ENCODE measurements at places on chromosomes 12 and 14. TPM values are rescaled to one million over a fixed set of nuclear protein-coding genes. Genes with fewer than 3 reads are reported as not detected.
A peak's percentile ranks its signal among the peaks of the same experiment; 100 is the strongest.

DNA sequence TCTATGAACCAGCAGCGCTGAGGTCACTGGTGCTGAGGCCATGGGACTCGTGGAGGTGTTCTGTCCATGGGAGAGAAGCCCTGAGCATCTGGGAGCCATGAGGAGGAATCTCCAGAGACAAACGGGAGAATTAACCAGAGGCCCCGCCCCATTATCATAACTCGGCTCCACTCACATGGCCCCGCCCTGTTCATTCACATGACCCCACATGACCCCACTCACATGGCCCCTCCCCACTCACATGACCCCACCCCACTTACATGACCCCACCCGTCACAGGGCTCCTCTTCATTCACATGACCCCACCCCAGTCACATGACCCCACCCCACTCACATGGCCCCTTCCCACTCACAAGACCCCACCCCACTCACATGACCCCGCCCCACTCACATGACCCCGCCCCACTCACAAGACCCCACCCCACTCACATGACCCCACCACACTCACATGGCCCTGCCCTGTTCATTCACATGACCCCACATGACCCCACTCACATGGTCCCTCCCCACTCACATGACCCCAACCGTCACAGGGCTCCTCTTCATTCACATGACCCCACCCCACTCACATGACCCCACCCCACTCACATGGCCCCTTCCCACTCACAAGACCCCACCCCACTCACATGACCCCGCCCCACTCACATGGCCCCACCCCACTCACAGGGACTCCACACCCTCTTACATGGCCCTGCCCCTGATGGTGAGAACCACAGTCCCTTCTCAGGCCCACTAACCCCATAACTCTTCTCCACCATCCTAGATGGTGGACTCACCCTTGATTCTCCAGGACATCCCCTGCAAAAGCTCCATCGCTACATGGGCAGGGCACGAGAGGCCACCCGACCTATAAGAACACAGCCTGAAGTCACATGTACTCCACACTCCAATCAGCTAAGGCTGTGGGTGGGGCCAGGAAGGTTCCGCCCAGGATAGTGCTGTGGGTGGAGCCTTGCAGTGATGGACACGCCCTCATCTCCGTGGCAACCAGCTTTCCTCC, 151.1 kb upstream of the SFSWAP start:
- DNase-seq = no peak

The EIF2B1 gene
- 72.2 TPM for total RNA-seq

- no peak for DNase-seq
Measured at GRCh38 chr14:99603471-99604277, at the start of gene CCDC85C. Gene CCDC85C, minus strand, starts transcription at chr14:99604207. Its CDS starts 248 bp downstream, at chr14:99603959.

- DNase-seq = no peak
Measured at GRCh38 chr12:107544937-107545336, 140.7 kb upstream of the PWP1 start.

DNA sequence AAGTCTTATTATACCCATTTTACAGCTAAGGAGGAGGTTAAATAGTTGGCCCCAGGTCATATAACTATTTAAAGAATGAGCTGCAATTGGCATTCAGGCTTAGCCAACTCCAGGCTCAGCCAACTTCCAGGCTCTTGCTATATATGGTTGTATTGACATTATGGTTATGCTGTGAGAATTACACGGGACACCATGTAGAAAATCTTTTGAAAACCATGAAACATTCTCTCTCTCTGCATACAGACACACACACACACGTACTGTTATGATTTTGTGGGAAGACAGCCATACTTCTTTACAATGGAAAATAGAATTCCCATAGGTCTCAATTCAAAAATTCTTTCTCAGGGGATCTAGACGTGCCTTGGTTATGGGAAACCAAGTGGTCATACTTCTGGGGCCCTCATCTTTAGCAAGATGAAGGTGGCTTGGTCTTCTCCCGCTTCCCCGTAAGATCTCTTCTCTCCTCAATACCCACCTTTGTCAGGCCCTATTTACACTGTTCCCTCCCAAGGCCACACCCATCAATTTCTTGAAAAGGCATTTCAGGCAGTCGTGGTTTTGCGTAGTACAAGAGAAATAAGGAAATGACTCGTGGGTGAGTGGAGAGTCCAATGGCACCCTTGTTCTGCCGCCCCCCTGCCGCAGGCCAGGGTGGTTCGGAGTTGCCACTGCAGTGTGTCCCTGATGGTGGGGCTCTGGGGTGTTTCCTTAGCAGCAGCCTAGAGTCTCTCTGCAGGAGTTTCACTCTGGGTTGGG, 10.0 kb upstream of the GPRC5A start:
- DNase-seq = no peak

GRCh38 chr12:105912882-105913678, 225.7 kb downstream of the NUAK1 start:
- DNase-seq = no peak

GRCh38 chr12:77102691-77103090, 37.3 kb upstream of the E2F7 start:
- no peak for DNase-seq

GRCh38 chr12:7116196-7116595, 7.2 kb upstream of the C1RL start:
- DNase-seq = peak; percentile 5

The RNASE2 gene
- total RNA-seq = not detected

The LDHB gene
- 125 TPM for total RNA-seq

DNA sequence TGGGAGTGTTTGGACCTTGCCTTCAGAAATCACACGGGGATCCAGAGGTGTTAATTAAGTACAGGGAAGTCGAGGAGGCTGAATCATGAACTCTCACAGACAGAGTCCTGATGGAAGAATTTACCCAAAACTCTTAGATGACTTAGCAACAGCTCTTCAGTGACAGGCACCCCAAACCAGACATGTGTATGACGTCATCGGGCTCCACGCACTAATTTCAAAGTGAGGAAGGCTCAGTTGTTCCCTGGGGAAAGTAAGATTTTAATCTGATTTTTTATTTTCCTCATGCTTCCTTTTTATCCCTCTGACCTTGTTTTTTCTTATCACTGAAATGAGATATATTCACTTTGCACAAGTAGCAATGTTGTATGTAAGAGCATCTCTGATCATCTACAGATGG, 1363.5 kb downstream of the AACS start:
- DNase-seq = no peak

DNA sequence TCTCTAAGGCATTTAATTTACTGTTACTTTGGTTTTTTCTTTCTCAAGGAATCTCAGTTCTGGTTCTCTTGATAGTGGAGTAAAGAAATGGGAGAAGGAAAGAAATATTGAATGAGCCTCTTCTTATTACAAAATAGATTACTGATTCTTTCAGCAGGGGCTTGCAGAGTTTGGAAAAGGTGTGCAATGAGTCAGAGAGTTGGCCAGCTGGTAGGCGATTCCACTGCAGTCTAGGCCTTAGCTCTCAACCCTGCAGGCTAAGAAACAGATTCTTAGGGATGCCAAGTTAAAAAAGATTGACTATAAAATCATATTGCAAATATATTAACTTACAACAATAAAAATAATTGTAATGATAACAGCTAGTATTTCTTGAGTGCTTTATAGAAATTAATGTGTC, 25.8 kb downstream of the NR1H4 start:
- no peak for DNase-seq
